ENCODE measurements at places on chromosomes 1 and 21.

DNA sequence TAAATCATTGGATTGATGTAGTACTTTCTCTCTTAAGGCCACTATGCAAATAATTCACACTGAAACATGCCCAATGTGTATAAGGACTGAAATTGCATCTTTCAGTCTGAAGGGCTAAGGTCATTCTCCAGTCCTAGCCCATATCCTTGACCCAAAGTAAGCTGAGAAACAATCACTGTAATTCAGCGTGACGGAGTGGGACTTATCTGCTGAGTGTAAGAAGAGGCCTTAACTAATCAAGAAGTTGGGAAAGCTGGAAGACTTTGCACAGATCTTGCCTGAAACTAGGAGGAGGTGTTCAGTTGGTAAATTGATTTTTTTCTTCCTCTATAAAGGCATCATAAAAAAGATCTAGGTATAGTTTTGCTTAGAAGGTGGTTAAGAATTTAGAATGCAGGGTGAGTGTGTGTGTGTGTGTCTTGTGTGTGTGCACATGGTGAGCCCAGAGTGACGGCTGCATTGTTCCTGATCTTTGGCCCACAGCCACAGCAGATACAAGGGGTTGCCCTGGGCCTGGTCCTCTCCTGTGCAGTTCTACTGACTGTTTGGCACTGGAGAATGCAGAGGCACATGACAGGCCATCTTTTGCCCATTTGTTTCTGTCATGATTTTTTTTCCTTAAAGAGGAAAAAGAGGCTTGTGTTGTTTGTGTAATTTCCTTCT lies 13.3 kb upstream of the PPP2R5A start:
- DNase-seq, result no peak

DNA sequence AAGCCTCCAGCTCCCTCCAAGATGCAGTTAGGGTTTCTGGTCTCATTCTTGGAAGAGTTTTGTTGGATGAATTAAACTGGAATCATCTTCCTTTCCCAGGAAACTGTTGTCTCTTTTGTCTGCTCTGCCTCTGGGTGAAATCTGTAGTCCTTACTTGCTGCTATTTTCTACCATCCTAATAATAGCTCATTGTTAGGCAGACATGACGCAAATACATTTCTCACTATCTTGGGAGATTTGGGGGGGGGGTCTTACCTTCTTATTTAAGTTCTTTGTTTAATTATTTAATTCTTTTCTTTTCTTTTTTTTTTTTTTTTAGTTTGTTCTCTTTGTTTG lies 85.4 kb upstream of the DUSP10 start:
- DNase-seq, result no peak

GRCh38 chr1:92877792-92878191 lies 46.0 kb downstream of the RPL5 start:
- no peak for DNase-seq

GRCh38 chr1:91622616-91623015 lies 122.0 kb downstream of the CDC7 start:
- DNase-seq, result no peak

GRCh38 chr21:35648512-35648911 lies 411.8 kb downstream of the SETD4 start:
- DNase-seq, result no peak

GRCh38 chr1:183432548-183432875 lies 14.3 kb upstream of the NMNAT2 start:
- DNase-seq, result peak; percentile 74

DNA sequence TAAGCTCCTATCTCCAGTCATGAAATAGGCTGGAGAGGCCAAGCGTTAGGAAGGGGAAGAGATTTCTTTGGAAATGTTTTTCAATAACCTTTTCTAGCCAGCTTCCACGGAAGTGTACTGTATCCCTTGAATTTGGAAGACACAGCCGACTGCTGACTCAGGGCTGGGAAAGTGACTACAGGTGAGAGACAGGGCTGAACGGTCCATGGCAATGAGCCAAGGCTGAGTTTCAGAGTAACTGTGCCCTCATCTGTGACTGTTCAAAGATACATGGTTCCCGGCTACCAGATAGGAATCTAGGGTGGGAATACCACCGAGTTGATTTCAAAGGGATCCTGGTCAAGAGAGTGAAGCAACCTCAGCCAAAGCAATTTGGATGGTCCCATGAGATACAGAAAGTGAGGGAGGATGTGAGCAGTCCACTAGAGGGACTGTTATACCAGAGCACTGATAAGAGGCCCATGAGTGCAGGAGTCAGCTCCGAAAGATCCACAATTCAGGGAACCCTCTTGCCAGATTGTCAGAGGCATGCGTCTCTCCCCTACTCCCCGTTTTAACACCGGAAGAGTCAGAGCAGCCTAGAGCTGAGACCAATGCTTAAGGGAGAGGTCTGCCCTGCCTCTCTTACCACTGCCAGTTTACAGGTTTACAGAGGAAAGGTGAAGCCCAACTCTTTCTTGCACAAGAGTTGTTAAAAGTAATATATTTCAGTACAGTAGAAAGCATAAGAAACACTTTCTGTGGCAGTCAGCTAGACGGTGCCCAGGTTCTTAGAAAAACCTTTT lies 3.2 kb upstream of the KRTAP19-8 start:
- no peak for DNase-seq

DNA sequence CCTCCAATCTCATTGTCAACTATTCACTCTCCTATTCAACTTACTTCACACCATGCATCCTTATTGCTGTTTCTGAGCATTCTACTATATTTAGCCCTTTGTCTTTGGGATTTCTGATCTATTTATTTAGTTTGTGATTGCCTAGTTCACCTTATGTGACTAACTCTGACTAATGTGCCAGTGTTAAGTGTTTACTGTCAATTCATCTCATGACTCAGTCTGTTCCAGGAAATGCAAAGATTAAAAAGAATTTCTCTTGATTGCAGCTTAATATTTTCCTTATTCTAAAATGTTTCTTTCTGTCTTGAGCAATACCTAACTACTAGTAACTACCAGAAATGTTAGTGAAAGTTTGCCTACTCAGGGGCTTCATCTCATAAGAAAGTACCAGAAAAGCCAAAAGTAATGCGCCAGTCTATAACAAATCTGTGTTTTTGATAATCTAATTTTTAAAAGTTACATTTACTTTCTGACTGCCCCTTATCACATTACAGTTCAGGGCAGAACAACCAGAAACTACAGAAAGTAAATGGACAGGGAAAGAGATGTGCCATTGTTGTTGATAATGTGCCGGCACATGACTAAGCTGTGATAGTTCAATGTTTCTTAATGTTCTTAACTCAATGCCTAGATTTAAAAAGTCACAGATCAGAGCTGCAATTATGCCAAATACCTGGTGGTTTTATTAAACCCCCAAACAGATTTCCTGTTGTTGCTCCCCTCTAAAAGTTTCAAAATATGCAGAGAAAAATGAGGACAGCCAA lies 556.5 kb downstream of the PTBP2 start:
- DNase-seq, result peak; percentile 70

- DNase-seq, result no peak
Observed at GRCh38 chr1:91764471-91765115, 121.4 kb downstream of the TGFBR3 start.

- peak; percentile 72 for DNase-seq
Observed at GRCh38 chr1:42529724-42530181, 66.7 kb downstream of the CCDC30 start.

- DNase-seq, result no peak
Observed at GRCh38 chr21:41446586-41446985, 20.5 kb downstream of the MX1 start.

GRCh38 chr21:32570456-32570855 lies 14.9 kb downstream of the TCP10L start:
- no peak for DNase-seq

DNA sequence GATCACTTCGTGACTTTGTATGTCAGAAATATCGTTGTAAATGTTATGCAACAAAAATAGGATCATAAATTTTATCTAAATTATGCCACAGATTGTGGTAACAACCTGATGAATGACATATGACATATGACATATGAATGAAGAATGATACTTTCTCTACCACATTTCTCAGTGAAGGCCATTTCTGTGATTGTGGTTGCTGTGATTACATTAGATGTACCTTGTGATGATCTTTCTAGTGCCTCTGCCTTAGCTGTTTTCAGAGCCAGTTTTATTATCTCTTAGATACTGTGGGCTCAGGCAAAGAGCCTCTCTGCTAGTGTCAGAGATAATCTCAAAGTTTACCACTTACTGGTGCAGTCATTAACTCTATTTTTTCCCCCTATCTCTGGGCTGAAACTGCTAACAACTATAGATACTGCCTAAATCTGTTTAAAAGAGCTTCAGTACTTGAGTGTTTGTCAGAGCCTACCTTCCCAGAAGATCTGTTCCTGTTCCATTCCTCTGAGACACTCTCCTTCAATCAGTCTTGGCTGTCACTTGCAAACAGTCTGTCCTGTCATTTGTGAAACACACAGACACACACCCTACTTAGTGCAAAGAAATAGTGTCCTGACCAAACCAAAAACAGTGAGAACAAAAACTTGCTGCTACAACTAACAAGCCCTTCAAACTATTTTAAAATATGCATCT lies 55.5 kb downstream of the HMCN1 start:
- no peak for DNase-seq

DNA sequence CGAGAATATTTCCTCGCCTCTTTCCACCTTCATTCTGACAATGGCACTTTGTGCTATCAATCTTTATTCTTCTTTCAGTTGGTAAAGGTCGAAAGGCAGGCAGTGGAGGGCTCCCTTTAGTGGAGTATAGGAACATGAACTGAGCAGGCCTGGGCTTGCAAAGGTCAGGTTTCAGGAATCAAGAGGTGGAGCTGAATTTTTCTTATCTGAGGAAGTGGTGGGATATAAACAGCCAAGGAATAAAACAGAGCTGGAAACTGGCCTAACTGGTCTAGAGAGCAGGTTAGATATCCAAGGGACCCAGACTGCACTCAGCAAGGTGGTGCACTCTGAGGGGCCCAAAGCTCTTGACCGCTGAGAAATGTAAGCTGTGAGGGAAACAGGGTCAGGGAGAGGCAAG lies 99.1 kb downstream of the PLA2G4A start:
- DNase-seq, result peak; percentile 27

DNA sequence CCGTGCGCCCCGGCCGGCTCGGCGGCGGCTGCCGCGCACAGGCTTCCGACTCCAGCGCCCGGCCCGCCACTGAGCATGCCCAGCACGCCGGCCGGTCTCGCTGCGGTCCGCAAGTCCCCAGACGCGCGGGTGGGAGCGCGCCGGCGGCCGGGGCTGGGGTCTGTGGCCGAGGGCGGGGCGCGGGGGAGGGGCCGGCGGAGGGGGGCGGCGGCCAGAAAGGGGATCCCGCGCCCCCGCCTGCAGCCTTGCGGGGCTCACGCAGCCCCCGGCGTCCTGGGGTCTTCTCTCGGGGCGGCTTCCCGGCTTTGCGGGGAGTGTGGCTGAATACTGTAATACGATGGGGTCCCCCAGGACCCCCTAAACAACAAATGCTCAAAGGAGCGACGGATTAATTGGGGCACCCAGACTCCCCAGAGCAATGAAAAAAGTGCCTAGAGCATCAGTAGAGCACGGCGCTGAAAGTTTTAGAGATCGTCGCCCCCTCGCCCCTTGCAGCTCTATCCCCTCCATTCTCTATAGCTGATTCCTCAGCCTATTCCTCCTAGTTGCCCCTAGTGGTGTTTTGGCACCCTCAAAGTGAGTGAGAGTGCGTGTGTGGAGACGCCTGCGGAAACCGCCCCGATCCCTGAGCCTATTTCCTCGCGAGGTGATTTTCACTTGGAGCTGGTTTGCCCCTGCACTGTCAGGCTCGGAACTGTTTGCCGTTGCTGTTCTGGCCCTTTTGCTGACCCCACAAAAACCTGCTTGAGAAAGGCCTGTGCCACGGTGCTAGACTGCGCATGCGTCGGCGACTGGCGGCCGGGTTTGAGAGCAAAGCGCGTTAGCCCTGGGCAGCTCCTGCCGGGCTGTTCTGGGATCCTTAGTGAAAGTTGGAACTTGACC lies at the start of gene VAV3:
Gene VAV3, minus strand, starts transcription at position 71 of the 882 bp plus-strand sequence. CDS start 311 bp downstream, outside the sequence.
- peak; percentile 42 for DNase-seq

- DNase-seq, result no peak
Observed at GRCh38 chr1:41010345-41010744, 11.2 kb downstream of the SLFNL1 start.

GRCh38 chr21:34073749-34074282 lies 438 bp downstream of the MRPS6 start:
- DNase-seq, result peak; percentile 15

GRCh38 chr1:202909494-202909893 lies 17.5 kb downstream of the KLHL12 start:
- no peak for DNase-seq

GRCh38 chr1:56477164-56478111 lies 101.9 kb downstream of the PLPP3 start:
- DNase-seq, result no peak

DNA sequence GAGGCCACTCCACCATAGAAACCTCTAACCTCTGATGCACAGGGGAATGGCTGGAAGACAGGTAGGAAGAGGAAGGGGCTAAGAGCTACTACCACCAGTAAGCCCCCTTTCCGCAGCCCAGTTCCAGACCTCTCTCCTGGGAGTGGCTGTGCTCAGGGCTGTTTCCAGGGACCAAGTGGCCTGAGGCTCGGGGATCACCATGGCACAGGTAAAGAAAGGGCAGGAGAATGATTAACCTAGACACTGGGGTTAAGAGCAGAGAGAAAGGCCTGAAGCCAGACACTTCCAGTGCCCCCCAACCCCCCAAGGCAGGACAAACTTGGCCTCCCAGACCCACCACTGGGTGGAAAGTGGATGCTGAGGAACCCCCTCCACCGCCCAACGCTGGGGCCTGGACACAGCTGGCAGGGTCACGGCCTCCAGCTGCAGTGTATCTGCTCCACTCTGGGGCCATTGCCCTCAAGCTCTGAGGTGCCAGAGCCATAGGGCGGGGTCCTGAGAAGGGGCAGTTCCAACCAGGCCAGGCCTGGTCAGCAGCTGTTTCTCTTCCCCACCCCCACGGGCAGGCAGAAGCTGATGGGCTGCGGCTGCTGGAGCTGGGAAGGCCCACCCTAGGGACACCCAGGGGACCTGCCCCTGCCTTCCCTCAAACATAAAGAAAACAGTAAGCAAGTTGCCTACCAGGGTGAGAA lies 2.6 kb downstream of the TAGLN2 start:
- no peak for DNase-seq

- no peak for DNase-seq
Observed at GRCh38 chr1:15915991-15916390, 59.9 kb downstream of the ZBTB17 start.

- no peak for DNase-seq
Observed at GRCh38 chr1:8281843-8282509, 35.9 kb upstream of the SLC45A1 start.

GRCh38 chr1:167661527-167662426 lies 31.7 kb downstream of the RCSD1 start:
- peak; percentile 85 for DNase-seq

GRCh38 chr21:16258844-16259611 lies 529.2 kb downstream of the USP25 start:
- DNase-seq, result no peak

- DNase-seq, result peak; percentile 62
Observed at GRCh38 chr1:17370618-17371017, 1.4 kb upstream of the PADI6 start.

DNA sequence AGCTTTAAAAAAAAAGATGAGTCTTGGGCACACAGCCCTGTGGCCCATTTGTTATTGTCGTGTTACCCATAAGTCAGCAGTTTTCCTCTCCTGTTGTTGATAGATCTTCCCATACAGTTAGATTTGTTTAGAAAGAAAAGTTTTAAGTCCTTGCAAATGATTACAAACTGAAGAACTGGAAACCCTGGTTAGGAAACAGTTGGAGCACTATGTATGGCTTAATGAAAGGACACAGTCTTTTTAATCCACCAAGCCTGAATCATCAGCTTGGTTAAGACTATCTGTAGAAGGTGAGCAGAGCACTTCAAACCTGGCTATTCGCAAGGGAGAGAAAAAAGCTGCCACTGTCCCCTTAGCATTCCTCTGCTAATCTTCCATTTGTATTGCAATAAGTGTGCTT lies 241.0 kb downstream of the DISC1 start:
- no peak for DNase-seq

- no peak for DNase-seq
Observed at GRCh38 chr21:37055271-37055855, 17.5 kb downstream of the PIGP start.

GRCh38 chr1:115107516-115108260 lies 18.4 kb upstream of the TSPAN2 start:
- DNase-seq, result no peak
